Fibroblast of lung (primary cell): ENCODE measurements at places on chromosomes 5 and 9. TPM values are rescaled to one million over a fixed set of nuclear protein-coding genes. Genes with fewer than 3 reads are reported as not detected.

DNA sequence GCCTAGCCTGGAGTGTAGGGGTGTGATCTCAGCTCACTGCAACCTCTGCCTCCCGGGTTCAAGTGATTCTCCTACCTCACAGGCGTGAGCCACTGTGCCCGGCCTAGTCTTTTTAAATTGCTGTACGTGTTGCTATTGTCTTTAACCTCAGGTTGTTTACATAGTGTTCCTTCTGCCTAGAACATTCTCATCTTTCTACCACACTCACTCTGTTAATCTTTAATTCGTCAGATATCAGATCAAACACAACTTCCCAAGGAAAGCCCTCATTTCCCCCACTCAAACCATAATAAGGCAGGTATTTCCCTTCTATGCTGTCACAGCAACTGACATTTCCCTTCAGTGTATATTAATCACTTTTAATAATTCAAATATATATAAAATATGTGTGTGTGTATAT lies 1310.0 kb upstream of the C9orf72 start:
- H3K4me3 ChIP-seq: no peak overlapping the region
- DNase-seq: no peak
- H3K27me3 ChIP-seq: no peaks in the 10 kb centered on the region
- no peaks in the 10 kb centered on the region for H3K36me3 ChIP-seq

GRCh38 chr5:78544561-78545201 lies 103.9 kb downstream of the LHFPL2 start:
- peaks cover 22% of the 10 kb centered on the region for H3K4me1 ChIP-seq
- H3K27ac ChIP-seq: peak overlapping the region; percentile 34
- H3K27me3 ChIP-seq: no peaks in the 10 kb centered on the region
- no peaks in the 10 kb centered on the region for H3K36me3 ChIP-seq
- H3K4me3 ChIP-seq: no peak overlapping the region

The FBXW2 gene
- total RNA-seq: 32.1 and 33.5 TPM in 2 replicates

GRCh38 chr5:42547141-42547540 lies 123.9 kb downstream of the GHR start:
- DNase-seq: peak; percentile 94
- H3K4me1 ChIP-seq: no peaks in the 10 kb centered on the region
- no peak overlapping the region for H3K27ac ChIP-seq
- no peaks in the 10 kb centered on the region for H3K27me3 ChIP-seq
- no peak overlapping the region for H3K4me3 ChIP-seq
- no peaks in the 10 kb centered on the region for H3K36me3 ChIP-seq

The ZNF474 gene
- total RNA-seq: under 0.01 and 0.17 TPM in 2 replicates

DNA sequence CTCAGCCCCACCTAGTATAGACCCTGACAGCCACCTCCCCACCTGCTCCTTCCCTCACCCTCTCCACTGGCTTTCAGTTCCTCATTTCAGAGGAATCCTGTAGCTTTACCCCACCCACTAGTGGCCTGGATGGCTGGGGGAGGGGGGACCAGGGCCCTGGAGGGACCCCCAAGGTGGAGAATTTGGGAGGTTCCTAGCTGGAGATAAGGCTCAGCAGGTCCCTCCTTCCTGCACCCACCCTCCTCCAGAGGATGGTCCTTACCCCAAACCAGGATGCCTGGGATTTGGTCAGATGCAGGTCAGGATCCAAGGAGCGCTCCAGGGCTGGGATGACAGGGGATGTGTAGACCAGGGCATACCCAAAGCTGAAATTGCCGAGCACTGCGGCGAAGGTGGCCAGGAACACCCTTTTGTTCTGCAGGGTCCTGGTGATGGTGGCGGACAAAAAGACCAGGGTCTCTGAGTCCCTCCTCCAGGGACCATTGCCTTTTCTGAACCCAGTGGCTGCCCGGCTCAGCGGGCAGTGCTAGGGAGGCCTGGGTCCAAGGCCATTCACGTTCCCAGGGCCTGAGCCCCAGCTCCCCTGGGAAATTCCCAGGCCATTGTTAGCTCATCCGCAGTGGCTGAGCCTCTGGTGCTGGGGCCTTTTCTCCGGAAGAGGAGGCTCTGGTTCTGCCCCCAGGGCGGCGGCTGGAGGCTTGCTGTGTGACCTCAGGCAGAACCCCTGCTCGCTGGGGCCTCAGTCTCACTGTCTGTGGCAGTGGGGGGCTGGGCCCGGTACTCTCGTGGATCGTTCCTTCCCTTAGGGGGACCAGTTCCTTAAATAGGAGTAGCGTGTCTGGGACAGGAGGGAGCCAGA lies 678 bp downstream of the SLC2A6 start:
- no peak for DNase-seq
- peak overlapping the region; percentile 68 for H3K4me3 ChIP-seq
- no peaks in the 10 kb centered on the region for H3K4me1 ChIP-seq

The IL7R gene
- total RNA-seq: 10.3 and 67.9 TPM in 2 replicates

GRCh38 chr9:127642082-127642740 lies 30.1 kb downstream of the STXBP1 start:
- no peaks in the 10 kb centered on the region for H3K36me3 ChIP-seq
- H3K4me3 ChIP-seq: no peak overlapping the region
- H3K4me1 ChIP-seq: no peaks in the 10 kb centered on the region
- H3K27me3 ChIP-seq: no peaks in the 10 kb centered on the region
- no peak overlapping the region for H3K27ac ChIP-seq
- DNase-seq: no peak

GRCh38 chr5:5373351-5373989 lies 49.0 kb upstream of the ICE1 start:
- H3K27me3 ChIP-seq: no peaks in the 10 kb centered on the region
- no peaks in the 10 kb centered on the region for H3K36me3 ChIP-seq
- DNase-seq: no peak

- no peak overlapping the region for H3K4me3 ChIP-seq
- DNase-seq: peak; percentile 31
- H3K36me3 ChIP-seq: no peaks in the 10 kb centered on the region
- H3K4me1 ChIP-seq: no peaks in the 10 kb centered on the region
- no peak overlapping the region for H3K27ac ChIP-seq
These were observed 188.8 kb downstream of the FBN2 start for GRCh38 chr5:128349044-128349858.

GRCh38 chr5:93902288-93902687 lies 160.9 kb upstream of the POU5F2 start:
- H3K4me1 ChIP-seq: no peaks in the 10 kb centered on the region
- H3K27me3 ChIP-seq: no peaks in the 10 kb centered on the region
- H3K36me3 ChIP-seq: no peaks in the 10 kb centered on the region
- no peak overlapping the region for H3K4me3 ChIP-seq

DNA sequence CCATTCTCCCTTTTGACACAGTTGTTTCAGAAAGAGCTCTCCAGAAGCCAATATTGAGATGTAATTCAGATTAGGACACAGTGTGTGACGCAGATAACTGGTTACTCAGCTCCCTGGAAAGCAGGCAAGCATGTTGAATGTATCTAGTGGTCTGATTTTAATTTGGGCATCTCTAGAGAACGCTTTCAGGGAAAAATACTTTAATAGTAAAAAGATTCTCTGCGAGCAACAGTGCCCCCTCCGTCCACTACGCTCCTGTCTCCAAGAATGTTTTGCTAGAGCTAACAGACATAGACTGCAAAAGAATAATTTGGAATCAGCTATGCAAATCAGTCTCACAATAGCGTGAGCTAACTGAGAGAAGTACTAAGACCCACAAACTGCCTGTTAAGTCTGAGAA lies 23.3 kb downstream of the CFAP90 start:
- DNase-seq: no peak
- no peaks in the 10 kb centered on the region for H3K36me3 ChIP-seq
- H3K4me1 ChIP-seq: no peaks in the 10 kb centered on the region
- no peaks in the 10 kb centered on the region for H3K27me3 ChIP-seq
- no peak overlapping the region for H3K27ac ChIP-seq

DNA sequence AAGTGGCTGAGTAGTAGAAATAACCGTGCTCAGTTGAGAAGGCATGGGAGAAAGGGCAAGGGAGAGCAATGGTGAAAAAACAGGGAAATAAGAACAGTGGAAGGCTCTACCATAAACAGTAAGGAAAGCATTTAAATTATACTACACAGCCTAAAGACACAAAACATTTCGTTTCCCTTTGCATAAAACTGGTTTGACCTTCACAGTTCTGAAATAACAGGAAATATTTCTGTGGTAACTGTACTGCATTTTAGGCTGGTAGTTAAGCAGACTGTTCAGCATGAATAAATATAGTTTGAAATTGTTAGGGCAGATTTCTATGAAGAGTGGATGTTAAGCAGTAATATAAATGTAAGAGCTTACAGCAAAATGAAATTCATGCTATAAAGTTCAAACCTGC lies 147.5 kb downstream of the CSNK1G3 start:
- H3K27ac ChIP-seq: no peak overlapping the region
- no peaks in the 10 kb centered on the region for H3K4me1 ChIP-seq
- peak; percentile 35 for DNase-seq
- H3K27me3 ChIP-seq: no peaks in the 10 kb centered on the region
- H3K36me3 ChIP-seq: no peaks in the 10 kb centered on the region
- H3K4me3 ChIP-seq: no peak overlapping the region

DNA sequence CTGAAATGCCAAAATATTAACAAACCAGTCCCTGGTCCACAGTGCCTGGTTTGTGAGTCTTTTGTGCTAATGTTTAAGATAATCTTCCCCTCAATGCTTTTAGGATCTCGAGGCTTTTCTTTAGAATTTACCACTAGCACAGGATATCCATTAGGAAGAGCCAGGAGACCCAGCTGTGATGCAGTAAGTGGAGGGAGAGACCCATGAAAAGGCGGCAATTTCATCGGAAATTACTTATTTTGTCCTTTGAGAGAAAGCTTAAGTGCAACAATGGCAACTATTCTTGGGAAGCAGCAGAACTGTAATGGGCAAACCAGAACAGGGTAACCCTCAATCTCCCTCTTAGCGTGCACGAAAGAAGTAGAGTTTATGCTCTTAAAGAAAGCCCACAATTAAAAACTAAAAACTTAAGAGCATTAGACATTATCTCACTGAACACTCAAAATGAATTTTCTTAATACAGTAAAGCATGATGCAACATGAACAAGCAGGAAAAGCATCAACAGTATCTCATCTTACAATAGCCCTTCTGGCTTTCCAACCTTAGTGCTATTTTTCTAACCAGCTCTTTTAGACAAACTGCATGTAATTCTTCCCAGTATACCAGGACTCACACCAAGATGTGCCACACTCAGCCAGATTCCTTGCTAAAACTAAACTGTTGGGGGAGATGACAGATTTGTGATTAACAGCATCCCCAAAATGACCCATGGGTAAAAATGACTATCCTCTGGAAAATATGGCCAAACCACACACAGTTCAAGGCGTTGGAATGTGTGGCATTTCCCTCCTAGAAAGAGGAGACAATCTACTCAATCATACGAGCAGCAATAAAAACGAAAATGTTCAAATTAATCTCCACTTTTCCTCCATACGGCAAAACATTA lies 36.4 kb downstream of the PWWP2A start:
- peak overlapping the region; percentile 57 for H3K27ac ChIP-seq
- H3K4me1 ChIP-seq: peaks cover 11% of the 10 kb centered on the region
- H3K27me3 ChIP-seq: no peaks in the 10 kb centered on the region
- H3K4me3 ChIP-seq: no peak overlapping the region

The SLC6A19 gene
- not detected in 2 replicates for total RNA-seq

The RABEPK gene
- 37.3 and 37.8 TPM in 2 replicates for total RNA-seq
